Caki2 (cell line): ENCODE measurements at places on chromosomes 3 and 15. TPM values are rescaled to one million over a fixed set of nuclear protein-coding genes. Genes with fewer than 3 reads are reported as not detected.

ZNF80 gene
- total RNA-seq = not detected in 2 replicates

ATP13A5 gene
- total RNA-seq = not detected in 2 replicates

P4HTM gene
- 65.2 and 72.9 TPM in 2 replicates for total RNA-seq

WDR93 gene
- 0.93 and 1.5 TPM in 2 replicates for total RNA-seq
